ENCODE measurements at places on chromosomes 2 and 18. TPM values are rescaled to one million over a fixed set of nuclear protein-coding genes. Genes with fewer than 3 reads are reported as not detected.

DNA sequence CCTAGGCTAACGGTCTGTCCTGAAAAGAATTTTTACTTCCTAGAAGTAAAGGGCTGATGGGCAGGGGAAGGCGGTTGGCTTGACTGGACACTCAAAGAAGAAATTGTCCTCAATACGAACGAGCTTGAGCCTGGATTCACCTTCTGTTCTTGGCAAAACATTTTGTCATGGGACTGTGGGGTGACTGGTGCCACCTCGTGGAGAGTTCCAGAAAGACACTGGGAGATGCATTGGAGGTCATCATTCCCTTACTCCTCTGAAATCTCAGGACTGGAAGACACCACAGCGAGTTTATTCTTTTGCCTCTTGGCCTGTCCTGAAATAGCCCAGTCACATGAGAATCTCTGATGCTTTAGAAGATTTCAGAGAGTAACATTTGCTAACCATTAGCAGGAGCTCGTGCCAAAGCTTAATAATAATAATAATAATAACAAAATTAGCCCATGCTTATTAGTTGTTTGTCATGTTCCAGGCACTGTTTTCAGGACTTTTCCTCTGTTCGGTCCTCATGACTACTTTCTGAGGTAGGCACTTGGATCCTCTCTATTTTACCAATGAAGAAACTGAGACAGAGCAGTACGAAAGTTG lies 44.5 kb downstream of the TMEM182 start:
- peak; percentile 35 for DNase-seq

The PRKAG3 gene
- total RNA-seq, result not detected

DNA sequence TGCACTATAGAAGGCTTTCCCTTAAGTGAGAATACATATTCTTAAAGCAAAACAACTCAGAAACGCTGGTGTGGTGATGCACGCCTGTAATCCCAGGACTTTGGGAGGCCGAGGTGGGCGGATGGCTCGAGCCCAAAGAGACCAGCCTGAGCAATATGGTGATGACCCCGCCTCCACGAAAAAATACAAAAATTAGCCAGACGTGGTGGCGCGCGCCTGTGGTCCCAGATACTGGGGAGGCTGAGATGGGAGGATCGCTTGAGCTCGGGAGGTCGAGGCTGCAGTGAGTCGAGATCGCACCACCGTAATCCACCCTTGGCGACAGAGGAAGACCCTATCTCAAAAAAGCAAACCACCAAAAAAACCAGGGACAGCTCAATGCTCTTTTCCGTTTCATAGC lies 750 bp upstream of the CCDC150 start:
- no peak for DNase-seq

DNA sequence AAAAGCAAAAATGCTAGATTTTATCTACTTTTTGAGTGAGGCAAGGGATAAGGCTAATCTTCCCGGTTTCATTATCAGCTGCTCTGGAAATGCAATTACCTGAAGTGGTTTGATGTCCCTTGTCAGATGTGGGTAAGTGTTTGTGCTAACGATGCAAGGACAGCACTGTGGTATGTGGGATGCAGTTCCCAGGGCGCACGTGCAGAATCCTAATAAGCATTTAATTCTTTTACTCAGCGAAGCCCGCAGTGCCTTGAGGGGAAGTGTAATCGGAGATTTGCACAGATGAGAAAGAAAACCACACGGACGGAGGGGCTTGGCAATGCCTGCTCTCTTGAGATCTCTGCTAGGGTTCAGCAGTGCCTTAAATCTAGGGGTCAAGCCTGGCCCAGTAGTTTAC lies 108.5 kb upstream of the LYPD6 start:
- no peak for DNase-seq

GRCh38 chr2:12116228-12116750 lies 369.9 kb downstream of the LPIN1 start:
- no peak for DNase-seq

- DNase-seq, result no peak
Observed at GRCh38 chr2:212357606-212358005, 181.0 kb downstream of the ERBB4 start.

- DNase-seq, result no peak
Observed at GRCh38 chr2:12070581-12070980, 324.1 kb downstream of the LPIN1 start.

- no peak for DNase-seq
Observed at GRCh38 chr2:165410276-165410675, 59.2 kb upstream of the CSRNP3 start.

DNA sequence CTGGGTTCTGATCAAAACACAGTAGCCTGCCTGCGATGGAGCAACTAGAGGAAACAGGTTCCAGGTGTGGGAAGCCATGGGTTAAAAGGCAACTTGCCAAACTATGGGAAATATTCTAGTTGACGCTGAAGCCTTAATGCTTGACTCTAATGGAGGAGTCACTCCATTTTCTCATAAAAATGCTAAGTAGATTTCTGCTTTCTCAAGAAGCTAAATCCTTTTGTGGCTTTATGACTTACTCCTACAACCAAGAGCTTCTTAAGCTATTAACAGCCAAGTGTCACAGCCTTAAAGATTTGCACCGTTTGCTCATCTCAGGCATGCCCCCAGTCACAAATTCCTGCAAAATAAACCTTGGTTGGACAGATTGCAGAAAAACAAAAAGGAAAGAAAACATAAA lies 25.2 kb downstream of the ANKRD44 start:
- DNase-seq, result no peak

The CPLX4 gene
- total RNA-seq, result not detected

All from breast epithelium (tissue), 4 donors.